ENCODE measurements at places on chromosomes 7 and 10.
A peak's percentile ranks its signal among the peaks of the same experiment; 100 is the strongest.

DNA sequence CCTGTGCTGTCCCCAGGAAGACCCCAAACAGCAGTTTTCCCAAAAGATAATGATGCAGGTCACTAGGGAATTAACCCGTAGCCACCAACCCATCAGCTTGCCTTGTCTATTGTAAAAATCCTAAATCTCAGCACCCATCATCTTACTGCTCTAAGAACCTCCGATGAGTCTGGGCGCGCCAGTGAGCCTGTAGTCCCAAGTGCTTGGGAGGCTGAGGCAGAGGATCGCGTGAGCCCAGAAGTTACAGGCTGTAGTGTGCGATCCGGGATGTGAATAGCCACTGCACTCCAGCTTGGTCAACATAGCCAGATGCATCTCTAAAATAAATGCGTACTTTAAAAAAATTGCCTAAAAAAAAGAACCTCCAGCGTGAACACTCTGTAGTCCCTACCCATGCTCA, 951 bp downstream of the AS3MT start:
- DNase-seq: no peak

- no peak for DNase-seq
Observed at GRCh38 chr7:84610390-84610789, 415.8 kb upstream of the SEMA3A start.

- no peak for DNase-seq
Observed at GRCh38 chr10:93280699-93281366, 201.3 kb downstream of the MYOF start.

GRCh38 chr10:51666456-51666855, 32.9 kb downstream of the CSTF2T start:
- DNase-seq: no peak

GRCh38 chr10:120480065-120480600, 23.1 kb downstream of the PLPP4 start:
- peak; percentile 28 for DNase-seq

- DNase-seq: no peak
Observed at GRCh38 chr7:1794888-1795542, 124.9 kb downstream of the ELFN1 start.

- DNase-seq: no peak
Observed at GRCh38 chr10:6958254-6958653, 378.2 kb upstream of the PRKCQ start.

GRCh38 chr7:27157702-27158431, 1.4 kb upstream of the HOXA7 start:
- no peak for DNase-seq

- no peak for DNase-seq
Observed at GRCh38 chr7:108054537-108054936, 51.6 kb upstream of the LAMB1 start.

GRCh38 chr10:87782721-87783120, 35.3 kb downstream of the ATAD1 start:
- DNase-seq: no peak

GRCh38 chr10:75294518-75294865, 58.7 kb upstream of the COMTD1 start:
- no peak for DNase-seq

DNA sequence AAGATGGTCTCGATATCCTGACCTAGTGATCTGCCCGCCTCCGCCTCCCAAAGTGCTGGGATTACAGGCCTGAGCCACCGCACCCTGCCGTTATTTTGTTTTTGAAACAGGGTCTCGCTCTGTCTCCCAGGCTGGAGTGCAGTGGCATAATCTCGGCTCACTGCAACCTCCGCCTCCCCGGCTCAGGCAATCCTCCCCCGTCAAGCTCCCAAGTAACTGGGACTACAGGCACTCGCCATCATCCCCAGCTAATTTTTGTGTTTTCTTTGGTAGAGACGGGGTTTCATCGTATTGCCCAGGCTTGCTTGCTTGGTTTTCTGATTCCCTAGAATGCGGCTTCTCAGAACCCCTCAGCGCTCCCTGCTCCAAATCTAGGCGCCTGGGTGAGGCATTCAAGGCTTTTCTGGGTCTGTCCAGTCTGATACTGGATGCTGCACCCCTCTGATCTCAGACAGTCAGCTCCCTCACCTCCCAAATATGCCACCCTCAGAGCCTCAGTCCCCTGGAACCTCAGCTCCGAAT, 1.3 kb downstream of the TFR2 start:
- no peak for DNase-seq

GRCh38 chr7:2566890-2567678, 8.3 kb downstream of the IQCE start:
- no peak for DNase-seq

GRCh38 chr7:99218406-99219184, 10.7 kb upstream of the KPNA7 start:
- no peak for DNase-seq
